ENCODE measurements at places on chromosomes 13 and 19. TPM values are rescaled to one million over a fixed set of nuclear protein-coding genes. Genes with fewer than 3 reads are reported as not detected.

GRCh38 chr19:33700408-33701013 is 78.8 kb downstream of the CHST8 start:
- no peaks in the 10 kb centered on the region for H3K36me3 ChIP-seq
- no peaks in the 10 kb centered on the region for H3K27me3 ChIP-seq
- H3K27ac ChIP-seq, result no peak overlapping the region
- H3K4me3 ChIP-seq, result no peak overlapping the region

DNA sequence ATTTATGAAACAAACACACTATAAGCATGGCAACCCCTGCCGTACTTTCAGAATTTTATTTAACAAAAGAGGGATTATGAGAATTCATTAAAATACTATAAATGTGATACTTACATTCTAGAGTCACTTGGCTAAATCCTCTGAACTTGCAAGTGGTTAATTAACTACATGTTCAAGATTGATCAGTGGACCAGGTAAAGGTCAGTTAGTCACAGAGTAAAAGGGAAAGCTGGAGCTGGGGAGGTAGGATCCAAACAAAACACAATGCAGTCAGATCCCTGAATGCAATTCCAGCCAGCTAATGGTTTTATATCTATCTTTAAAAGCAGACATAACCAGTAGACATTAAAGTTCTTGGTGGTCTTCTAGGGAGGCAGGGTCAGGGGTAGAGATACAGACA is 270.5 kb downstream of the DIAPH3 start:
- no peak for DNase-seq
- no peaks in the 10 kb centered on the region for H3K27me3 ChIP-seq
- H3K4me3 ChIP-seq, result no peak overlapping the region
- H3K36me3 ChIP-seq, result no peaks in the 10 kb centered on the region
- no peak overlapping the region for H3K27ac ChIP-seq

GRCh38 chr13:20553311-20553710 is 13.6 kb upstream of the IFT88 start:
- DNase-seq, result no peak
- no peaks in the 10 kb centered on the region for H3K4me1 ChIP-seq
- H3K27me3 ChIP-seq, result no peaks in the 10 kb centered on the region
- no peak overlapping the region for H3K27ac ChIP-seq
- H3K4me3 ChIP-seq, result no peak overlapping the region

DNA sequence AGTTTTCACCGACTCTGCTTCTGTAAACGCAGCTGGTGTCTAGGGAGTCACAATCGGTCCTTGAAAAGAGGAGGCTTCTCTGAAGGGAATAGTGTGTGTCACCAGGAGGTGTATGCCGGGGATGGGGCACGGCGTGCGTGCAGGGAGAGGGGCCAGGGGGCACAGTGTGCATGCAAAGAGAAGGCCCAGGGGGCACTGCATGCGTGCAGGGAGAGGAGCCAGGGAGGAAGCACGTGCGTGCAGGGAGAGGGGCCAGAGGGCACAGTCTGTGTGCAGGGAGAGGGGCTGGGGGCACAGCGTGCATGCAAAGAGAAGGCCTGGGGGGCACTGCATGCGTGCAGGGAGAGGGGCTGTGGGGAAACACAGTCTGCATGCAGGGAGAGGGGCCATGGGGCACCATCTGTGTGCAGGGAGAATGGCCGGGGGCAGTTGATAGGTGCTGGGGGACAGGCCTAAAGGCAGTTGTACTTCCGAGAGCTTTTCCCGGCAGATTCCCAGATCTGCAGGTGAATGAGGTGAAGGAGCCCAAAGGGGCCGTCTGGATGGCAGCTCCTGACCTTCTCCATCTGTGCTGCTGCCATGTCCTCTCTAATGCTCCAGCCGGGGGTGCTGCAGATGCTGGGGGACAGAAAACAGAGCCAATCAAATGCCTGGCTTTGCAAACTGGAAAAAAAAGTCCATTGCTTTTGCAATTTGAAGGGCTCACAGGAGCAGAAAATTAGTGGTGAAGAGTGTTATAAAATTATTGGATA is 36.4 kb downstream of the ATP11A start:
- H3K27me3 ChIP-seq, result no peaks in the 10 kb centered on the region
- H3K4me1 ChIP-seq, result no peaks in the 10 kb centered on the region
- no peaks in the 10 kb centered on the region for H3K36me3 ChIP-seq
- H3K27ac ChIP-seq, result no peak overlapping the region
- no peak overlapping the region for H3K4me3 ChIP-seq

DNA sequence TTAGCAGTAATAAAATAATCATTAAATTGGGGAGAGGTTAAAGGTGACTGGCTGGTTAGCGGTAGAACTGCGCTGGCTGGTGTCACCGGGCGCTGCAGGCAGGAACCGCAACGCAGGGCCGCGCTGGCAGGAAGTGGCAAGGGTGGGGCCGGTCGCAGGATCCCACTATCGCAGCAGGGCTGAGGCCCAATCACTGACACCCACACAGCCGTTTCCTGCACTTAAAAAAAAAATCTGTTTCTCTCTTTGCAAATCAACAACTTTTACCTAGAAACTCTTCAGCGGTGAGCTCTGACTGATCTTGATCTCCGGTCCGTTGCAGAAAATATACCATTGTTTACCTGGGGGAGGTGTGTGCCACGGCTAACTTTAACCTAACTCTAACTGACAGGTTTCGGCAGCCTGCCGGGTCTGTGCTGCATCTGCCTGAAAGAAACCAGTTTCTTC is 46.9 kb downstream of the KLF2 start:
- H3K27me3 ChIP-seq, result no peaks in the 10 kb centered on the region
- no peak overlapping the region for H3K4me3 ChIP-seq
- H3K27ac ChIP-seq, result peak overlapping the region; percentile 76
- H3K36me3 ChIP-seq, result no peaks in the 10 kb centered on the region

GRCh38 chr13:44068737-44069136 is 189.0 kb downstream of the LACC1 start:
- no peaks in the 10 kb centered on the region for H3K4me1 ChIP-seq
- DNase-seq, result no peak
- H3K27me3 ChIP-seq, result no peaks in the 10 kb centered on the region
- no peaks in the 10 kb centered on the region for H3K36me3 ChIP-seq

DNA sequence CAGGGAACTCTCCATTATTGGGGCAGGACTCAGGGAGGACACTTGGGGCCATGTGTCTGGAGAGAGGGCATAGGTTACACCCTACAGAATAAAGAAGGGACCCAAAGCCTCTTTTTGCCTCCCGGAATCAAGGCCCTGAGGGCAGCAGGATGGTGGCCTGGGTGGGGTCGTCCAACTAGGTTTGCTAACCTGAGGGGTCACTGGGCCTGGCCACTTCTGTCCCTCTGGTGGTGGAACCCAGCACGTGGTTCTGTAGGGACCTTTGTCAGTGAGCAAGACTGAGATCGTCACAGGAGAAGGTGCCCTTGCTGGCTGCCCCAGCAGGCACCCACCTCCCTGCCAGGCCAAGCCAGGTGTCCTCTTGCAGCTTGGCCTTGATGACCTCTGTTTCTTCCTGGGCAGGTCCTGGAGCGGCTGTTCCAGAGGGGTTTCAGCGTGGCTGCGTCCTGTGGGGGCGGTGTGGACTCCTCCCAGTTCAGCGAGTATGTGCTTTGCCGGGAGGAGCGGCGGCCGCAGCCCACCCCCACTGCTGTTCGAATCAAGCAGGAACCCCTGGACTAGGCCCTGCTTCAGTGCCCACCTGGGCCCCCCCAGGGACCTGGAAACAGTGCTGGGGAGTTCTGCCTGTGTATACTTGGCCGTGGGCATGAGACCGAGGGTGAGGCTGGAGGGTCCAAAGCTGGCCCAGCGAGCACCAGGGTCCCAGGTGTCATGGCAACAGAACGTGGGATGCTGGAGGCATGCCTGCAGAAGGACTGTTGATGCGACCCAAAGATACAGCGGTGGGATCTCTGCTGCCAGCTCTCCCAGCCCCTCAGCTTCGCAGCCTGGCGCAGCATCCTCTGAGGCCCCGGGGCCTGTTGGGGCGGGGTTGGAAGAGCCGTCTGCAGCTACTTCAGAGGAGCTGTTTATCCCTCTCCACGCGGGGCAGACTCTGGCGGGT is 16.0 kb downstream of the KCTD15 start:
- H3K27ac ChIP-seq, result no peak overlapping the region
- no peaks in the 10 kb centered on the region for H3K36me3 ChIP-seq
- H3K4me3 ChIP-seq, result no peak overlapping the region
- H3K4me1 ChIP-seq, result no peaks in the 10 kb centered on the region

DNA sequence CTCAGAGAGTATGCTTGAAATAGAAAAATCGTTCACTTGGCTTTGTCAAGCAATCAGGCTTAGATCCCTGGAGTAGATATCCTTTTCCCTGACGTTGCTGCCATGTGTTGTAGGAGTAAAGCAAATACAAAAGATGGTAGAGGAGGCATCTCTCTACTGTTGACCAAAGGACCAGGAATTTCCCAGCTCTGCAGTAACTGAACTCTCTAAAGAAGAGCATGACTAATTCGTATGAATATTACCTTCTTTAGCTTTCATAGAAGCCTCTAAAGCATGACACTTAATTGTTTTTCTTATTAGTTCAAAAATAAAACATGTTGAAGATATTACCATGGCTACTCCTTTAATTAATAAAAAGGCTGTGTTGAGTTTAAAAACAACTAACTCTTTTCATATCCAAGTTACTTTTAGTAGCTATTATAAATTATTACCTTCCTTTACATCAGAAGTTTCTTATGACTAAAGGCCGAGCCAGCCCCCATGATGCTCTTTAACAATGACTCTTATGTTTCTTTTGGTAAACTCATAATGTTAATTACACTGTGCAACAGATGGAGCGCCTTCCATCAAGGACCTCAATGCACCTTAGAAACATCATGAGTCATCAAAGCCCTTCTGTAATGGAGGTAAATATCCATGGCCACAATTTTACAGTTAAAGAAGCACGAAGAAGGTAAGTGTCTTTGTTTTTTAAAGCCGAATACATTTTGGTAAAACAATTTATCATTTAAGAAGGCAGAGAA is 352.4 kb downstream of the KLF5 start:
- no peaks in the 10 kb centered on the region for H3K4me1 ChIP-seq
- no peak for DNase-seq
- H3K27ac ChIP-seq, result no peak overlapping the region
- no peak overlapping the region for H3K4me3 ChIP-seq
- H3K27me3 ChIP-seq, result no peaks in the 10 kb centered on the region

DNA sequence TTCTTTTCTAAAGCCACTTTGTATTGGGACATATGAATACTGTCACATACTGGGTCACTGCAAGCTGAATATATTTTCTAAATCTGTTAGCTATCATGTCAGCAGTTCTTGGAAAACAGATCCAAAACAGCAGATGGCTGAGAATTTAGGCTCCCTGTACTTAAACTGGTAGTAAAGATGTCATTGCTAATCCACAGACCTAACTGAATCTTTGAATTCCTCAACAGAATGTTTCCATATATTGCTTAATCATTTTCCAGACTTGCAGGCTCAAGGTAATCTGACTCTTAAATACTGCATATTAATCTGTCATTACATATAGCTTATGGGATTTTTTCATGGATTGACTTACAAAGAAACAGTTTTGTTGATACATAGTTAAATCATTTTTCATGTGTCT is 639.0 kb upstream of the KLHL1 start:
- no peaks in the 10 kb centered on the region for H3K4me1 ChIP-seq
- H3K4me3 ChIP-seq, result no peak overlapping the region
- no peak for DNase-seq
- no peaks in the 10 kb centered on the region for H3K27me3 ChIP-seq
- H3K36me3 ChIP-seq, result no peaks in the 10 kb centered on the region
- H3K27ac ChIP-seq, result no peak overlapping the region

DNA sequence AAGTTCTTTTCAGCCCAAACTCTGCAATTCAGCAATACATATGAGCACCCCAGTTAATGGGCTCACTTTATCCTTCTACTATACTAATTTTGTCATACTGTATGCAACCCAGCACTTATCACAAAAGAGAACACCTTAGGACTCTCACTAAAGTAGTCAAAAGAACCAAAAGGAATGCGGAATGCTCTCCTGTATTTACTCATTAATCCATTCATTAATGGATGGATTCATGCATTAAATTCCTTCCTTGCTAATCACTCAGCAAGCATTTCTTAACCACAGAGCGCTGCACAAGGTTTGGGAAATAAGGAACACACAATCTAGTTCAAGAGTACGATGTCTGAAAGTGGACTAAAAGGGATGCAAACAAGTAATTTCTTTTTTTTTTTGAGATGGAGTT is 12.8 kb upstream of the DOCK9 start:
- no peaks in the 10 kb centered on the region for H3K36me3 ChIP-seq
- no peaks in the 10 kb centered on the region for H3K27me3 ChIP-seq
- H3K4me1 ChIP-seq, result no peaks in the 10 kb centered on the region
- no peak overlapping the region for H3K4me3 ChIP-seq

DNA sequence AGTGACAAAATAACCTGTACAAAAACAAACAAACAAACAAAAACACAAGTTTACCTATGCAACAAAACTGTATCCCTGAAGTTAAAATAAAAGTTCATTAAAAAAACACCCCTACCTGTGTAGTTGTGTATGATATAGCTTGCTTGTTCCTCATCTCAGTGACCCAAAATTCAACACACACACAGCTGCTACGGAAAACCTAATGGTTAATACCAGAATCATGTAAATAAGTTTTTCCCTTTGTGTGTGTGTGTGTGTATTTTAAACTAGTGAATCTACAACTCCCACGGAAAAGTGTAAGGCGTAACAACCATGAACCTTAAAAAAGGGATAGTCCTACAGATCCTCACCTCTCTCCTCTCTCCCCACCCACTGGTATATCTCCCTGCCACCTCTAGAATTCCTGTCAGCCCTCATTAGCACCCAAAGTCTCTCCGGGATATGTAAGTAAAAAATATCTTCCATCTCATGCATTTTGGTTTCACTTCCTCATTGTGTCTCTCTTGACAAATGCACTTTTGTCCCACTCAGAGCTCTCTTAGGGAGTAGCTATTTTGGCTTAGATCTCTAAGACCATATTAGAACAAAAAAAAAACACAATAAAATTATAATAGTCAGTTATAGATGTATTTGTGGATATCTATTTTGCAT is 2236.5 kb downstream of the PCDH9 start:
- no peaks in the 10 kb centered on the region for H3K36me3 ChIP-seq
- no peaks in the 10 kb centered on the region for H3K27me3 ChIP-seq
- H3K4me3 ChIP-seq, result no peak overlapping the region
- H3K27ac ChIP-seq, result no peak overlapping the region
- no peak for DNase-seq

DNA sequence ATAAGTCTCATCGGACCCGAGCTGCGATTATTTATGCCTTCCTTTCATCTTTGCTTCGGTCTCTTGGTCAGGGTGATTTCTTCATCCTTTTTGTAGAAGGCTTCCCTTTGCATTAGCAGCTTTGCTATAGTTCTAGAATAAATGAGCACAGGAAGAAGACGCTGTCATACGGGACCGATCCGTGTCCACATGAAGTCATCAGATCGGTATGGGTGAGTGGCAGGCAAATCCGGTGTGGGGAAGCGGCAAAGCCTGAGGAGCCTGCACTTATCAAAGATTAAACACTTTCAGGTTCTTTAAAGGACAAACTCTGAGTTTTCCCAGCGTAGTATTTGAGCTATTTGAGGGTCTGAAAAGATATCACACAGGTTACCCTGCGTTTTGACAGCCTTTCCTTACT is 119.3 kb downstream of the IRS2 start:
- H3K4me1 ChIP-seq, result no peaks in the 10 kb centered on the region
- no peak overlapping the region for H3K4me3 ChIP-seq
- DNase-seq, result no peak
- no peaks in the 10 kb centered on the region for H3K36me3 ChIP-seq
- no peaks in the 10 kb centered on the region for H3K27me3 ChIP-seq

Gene SYMPK
- 94.6 TPM for total RNA-seq

Gene KIR2DL3
- not detected for total RNA-seq

Gene APC2
- 0.27 TPM for total RNA-seq

Gene ETV2
- not detected for total RNA-seq

Gene POLR1D
- 88.9 TPM for total RNA-seq

Gene SHISA2
- not detected for total RNA-seq

All from Peyer's patch (tissue), 4 donors.